Activated T-cell treated with anti-CD3 and anti-CD28 coated beads for 48 hours (primary cell): ENCODE measurements at places on chromosomes 2 and 18.
A peak's percentile ranks its signal among the peaks of the same experiment; 100 is the strongest.

DNA sequence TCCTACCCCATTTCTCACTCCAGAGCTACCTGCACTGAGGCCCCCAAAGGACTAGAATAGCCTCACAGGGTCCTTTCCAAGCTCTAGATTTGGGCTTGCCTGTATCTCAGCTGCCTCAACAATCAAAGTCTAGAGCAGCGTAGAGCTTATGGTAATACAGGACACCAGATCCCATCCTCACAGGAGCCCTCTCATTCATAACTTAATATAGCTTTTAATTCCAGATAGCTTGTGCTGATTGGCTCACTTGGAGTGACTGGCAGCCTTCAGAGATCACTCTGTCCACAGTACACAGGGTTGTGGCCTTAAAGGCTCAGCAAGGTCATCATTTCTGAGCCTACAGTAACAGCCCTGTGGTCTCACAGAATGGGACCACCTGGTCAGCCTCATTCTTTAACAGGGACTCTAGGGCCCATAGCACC lies 51.4 kb downstream of the ZFP36L2 start:
- DNase-seq = no peak

GRCh38 chr18:28045880-28046279 lies 131.1 kb downstream of the CDH2 start:
- DNase-seq = no peak

DNA sequence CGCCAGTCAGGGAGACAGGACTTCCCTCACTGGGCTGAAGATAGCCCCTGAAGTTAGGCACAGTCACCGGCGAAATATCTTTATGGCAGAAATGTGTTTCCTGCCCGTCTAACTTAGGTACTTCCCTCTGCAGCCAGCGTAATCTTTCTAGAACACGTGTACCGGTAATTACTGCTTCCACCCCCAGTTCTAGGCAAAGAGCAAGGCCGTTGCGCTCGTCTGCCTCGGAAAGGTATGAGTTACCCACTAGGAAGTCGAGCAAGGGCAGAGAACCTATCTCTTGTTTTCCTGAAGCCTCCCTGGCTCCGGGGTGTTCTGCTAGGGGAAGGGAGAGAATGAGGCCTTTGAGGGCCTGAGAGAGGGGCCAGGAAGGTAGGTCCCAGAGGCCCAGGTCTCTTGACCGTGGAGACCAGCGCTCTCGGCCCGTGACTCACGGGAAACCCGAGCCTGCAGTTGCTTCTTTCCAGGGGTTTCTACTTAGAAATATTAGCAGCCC lies 70.0 kb downstream of the TWSG1 start:
- DNase-seq = peak; percentile 20

DNA sequence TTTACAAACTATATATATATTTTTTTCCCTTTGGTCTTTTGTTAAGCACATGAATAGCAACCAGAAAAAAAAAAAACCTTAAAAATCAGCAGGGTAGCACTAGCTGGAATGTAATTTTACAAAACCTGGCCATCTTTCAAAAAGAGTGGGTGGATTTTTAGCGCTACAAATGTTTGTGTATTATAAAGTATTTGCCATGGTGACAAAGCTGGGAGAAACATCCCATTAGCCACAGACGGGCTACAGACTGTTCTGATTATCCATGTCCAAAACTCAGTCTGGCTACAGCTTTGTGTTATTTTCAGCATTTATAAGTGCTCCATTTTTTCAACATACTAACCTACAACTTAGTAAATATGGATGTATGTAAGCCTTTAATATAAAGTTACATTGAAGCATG lies 249.5 kb upstream of the TANK start:
- DNase-seq = no peak

- DNase-seq = peak; percentile 8
Observed at GRCh38 chr2:241924069-241924908, 54.8 kb downstream of the RTP5 start.

- DNase-seq = no peak
Observed at GRCh38 chr18:49669403-49669802, 107.5 kb downstream of the LIPG start.
